Kidney capillary endothelial cell (primary cell): ENCODE measurements at places on chromosomes 12 and 14.

- DNase-seq: peak; percentile 77
Measured at GRCh38 chr12:108724054-108724889, 7.0 kb downstream of the CORO1C start.

GRCh38 chr12:46794593-46795190 is 31.1 kb downstream of the SLC38A4 start:
- no peak for DNase-seq

GRCh38 chr12:87317302-87317701 is 711.9 kb downstream of the C12orf50 start:
- DNase-seq: no peak

DNA sequence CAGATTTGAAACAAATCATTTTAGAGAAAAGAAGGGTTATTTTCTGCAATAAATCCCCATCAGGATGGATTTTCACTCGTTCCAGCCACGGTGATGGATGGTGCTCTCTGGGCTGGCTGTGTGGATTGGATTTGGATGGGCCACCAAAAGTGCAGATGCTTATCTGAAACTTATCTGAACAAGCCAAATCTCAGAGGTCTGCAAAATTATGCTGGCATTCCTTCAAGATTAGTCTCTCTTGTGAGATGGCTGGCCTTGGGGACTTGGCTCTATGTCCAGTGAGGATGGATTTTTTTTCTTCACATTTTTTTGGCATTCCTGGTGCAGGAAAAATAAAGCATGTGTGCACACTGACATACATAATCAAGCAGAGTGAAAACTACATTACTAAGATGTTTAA is 341.9 kb downstream of the GXYLT1 start:
- DNase-seq: no peak

DNA sequence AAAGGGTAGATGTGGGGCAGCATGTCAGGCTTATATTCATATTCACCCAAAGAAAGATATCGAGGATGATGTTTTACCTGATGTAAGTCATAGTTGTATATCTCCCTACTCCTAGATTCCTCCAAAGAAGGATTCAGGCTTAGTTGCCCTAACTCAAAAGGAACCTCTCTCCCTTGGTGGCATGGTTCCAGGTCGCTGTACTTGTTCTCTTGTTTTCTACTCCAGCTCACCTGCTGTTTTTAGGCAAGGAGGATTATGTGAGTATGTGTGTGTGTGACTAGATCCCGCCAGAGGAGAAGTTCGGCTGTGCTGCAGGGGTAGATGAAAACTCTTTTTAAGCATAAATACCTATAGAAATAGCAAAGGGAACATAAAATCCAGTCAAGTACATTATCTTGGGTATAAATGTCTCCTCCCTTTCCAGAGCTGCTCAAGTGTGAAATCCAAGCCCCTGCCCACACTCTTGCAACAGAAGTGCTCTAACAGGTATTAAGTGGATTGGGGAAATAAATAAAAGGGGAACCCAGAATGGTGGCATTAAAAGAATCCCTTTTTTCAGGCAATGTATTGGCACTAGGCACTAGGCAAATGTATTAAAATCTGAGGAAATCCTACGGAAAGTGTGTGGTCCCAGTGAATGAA is 375.7 kb downstream of the ZFP36L1 start:
- DNase-seq: no peak

DNA sequence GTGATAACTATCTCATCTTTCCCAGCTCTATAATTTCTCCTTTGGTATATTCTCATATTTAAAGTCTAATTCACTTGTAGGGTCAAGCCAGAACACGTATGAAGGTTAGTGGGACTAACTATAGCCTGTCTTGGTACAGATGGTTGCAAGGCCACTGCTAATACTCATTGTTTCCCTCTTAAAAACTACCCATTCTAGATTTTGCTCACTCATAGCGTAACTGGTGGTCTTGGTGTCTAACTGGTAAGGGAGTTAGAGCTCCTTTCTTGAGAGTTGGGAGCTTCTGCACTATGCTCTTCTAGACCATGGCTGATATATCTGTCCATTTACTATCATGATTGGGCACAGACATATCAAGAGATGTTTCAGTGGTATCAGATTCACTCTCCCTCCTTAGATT is 8.8 kb downstream of the MGP start:
- no peak for DNase-seq

- peak; percentile 6 for DNase-seq
Measured at GRCh38 chr12:123801573-123802178, 39.6 kb downstream of the DNAH10 start.

DNA sequence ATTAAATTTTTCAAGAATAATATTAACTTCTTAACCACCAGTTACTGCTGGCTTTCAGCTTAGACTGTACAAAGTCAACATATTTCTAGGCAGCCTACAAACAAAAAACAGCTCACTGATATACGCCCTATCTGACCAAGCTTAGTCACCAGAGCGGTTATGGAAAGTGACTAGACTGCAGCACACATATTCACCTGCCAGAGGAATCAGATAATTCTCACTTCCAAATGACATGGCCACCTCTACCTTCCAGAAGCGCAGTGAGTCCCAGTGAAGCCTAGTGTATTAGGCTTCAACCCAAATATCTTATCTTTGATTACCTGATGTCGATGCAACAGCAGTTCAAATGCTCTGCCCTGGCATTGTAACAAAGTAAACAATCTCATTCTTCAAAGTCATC is 8.5 kb downstream of the STXBP6 start:
- DNase-seq: no peak

GRCh38 chr14:102592763-102593060 is 263 bp downstream of the RCOR1 start:
- no peak for DNase-seq
